ENCODE measurements at places on chromosomes 13 and 19. TPM values are rescaled to one million over a fixed set of nuclear protein-coding genes. Genes with fewer than 3 reads are reported as not detected.
A peak's percentile ranks its signal among the peaks of the same experiment; 100 is the strongest.

GRCh38 chr19:44810234-44811121, 1.6 kb downstream of the BCAM start:
- no peak for DNase-seq

PNMA8B gene
- 0.09 TPM for total RNA-seq

- DNase-seq, result peak; percentile 56
These were observed 1.7 kb downstream of the TBXA2R start for GRCh38 chr19:3604987-3605343.

- DNase-seq, result no peak
These were observed 11.3 kb downstream of the GTPBP3 start for GRCh38 chr19:17348700-17349099.

DNA sequence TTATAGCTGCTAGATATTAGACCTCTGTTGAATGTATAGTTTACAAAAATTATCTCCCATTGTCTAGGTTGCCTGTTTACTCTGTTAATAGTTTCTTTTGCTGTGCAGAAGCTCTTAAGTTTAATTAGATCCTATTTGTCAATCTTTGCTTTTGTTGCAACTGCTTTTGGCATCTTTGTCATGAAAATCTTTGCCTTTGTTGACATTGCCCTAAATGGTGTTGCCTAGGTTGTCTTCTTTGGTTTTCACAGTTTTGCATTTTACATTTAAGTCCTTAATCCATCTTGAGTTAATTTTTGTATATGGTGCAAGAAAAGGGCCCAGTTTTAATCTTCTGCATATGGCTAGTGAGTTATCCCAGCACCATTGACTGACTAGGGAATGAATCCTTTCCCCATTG, 331.1 kb downstream of the ITGBL1 start:
- no peak for DNase-seq

Measured in natural killer cell (primary cell).